ENCODE measurements at places on chromosomes 1 and 21.

GRCh38 chr1:229938551-229938950 is 128.5 kb upstream of the GALNT2 start:
- no peak for DNase-seq

DNA sequence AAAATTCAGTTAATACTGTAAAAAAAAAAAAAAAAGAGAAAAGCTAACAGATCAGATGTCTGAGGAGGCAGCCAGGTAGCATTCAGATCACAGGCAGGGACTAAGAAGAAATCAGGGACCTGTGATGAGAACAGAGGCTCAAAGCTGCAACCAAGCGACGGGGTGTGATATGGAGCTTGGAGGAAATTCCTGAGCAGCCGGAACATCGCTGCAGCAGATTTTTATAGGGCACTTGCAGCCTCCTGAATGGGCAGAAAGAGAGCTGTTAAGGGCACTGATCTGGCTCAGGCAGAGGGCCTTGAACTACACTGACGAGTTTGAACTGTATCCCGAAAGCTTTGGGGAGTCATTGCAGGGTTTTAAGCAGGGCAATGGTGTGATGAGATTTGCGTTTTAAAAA is 315.4 kb downstream of the ADGRL2 start:
- DNase-seq: no peak

DNA sequence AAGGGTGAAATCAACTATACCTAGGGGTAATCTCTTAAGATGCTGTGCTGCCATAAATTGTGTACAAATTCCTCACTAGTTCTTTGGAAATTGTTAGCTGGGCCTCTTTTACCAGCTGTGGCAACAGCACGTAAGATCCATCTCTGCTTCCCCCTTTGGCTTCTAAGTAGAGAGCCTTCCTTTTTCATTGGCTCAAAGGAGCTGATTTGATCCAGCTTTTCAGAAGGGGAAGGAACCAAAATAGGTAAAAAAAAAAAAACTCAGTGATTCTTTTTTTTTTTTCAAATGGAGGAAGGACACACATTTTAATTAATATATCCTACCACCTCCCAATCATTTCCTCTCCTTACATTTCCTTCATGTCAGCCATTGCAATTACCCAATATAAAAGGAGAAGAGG is 4.0 kb upstream of the RCAN1 start:
- no peak for DNase-seq

GRCh38 chr21:19018529-19018928 is 614.9 kb upstream of the TMPRSS15 start:
- no peak for DNase-seq

GRCh38 chr1:167594822-167595221 is 35.2 kb upstream of the RCSD1 start:
- DNase-seq: no peak

- no peak for DNase-seq
Measured at GRCh38 chr1:16151196-16151994, 4.5 kb downstream of the EPHA2 start.

DNA sequence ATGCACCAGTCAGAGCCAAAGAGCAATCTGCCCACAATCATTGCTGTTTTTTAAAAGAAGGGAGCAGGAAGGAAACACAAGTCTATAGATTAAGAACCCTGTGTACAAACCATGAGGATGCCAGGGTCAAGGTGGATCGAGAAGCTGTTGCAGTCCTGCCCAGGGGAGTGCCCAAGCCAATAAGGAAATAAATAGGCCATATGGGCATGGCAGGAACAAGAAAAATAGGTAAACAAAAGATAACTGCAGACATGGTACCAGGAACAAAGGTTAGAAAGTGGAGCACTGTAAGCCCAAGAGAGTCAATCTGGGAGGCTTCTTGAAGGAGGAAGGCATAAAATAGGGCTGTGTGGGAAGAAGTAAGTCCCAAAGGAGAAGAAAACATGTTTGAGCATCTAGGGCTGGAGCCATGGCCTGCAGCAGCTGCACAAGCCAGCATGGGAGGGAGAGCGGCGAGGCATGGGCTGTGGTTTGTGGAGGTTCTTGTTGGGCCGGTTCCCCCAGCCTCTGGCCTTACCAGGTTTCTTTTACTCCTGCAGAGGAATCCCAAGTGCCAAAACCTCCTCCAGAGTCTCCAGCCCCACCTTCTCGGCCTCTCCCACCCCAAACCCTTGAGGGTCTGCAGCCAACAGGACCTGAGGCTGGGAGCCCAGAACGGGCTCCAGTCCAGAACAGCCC is 13.6 kb downstream of the INAVA start:
- no peak for DNase-seq

DNA sequence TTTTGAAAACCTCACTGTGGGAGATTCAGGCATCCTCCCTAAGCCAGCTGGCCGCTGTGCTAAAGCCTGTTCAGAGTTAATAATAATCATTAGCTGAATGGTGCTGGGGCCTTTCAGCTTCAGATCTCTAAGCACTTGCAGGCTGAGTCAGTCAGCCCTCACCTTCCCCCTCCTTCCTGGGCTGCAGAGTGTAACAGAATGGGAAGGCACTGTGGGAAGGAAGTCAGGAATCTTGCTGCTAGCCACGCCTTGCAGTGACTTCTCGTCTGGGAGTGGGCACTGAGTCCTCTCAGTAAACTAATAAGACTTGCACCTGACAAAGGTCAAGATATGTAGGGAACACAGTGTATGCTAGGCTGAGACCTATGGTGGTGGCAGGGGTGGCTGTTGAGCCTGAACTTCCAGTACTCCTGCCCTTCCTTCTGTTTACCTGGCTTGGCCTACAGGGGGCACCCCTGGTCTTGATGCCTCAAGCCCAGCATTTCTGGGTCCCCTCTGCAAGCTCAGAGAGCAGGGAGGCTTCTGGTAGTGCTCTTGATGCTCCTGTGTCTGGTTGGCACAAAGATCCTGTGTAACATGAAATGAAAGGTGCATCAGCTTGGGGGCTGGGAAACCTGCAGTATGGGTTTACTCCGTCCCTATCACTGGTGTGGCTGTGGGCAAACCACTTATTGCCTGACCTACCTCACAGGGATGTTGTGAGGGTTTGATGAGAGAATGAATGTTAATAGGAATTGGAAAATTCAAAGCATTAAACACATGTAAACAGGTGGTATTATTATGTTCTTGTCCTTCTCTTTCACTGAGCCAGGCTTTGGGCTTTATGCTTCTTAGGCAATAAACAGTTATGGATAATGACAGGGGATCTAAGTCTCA is 6.0 kb downstream of the CYB561D1 start:
- DNase-seq: no peak

GRCh38 chr1:44521378-44522080 is 116.5 kb downstream of the RNF220 start:
- DNase-seq: no peak

GRCh38 chr1:14254251-14254650 is 344.2 kb upstream of the KAZN start:
- no peak for DNase-seq

- DNase-seq: no peak
Measured at GRCh38 chr1:192011525-192011924, 146.7 kb upstream of the RGS18 start.

GRCh38 chr1:94795434-94795833 is 24.7 kb upstream of the SLC44A3 start:
- DNase-seq: no peak

GRCh38 chr1:14182856-14183255 is 415.6 kb upstream of the KAZN start:
- no peak for DNase-seq

DNA sequence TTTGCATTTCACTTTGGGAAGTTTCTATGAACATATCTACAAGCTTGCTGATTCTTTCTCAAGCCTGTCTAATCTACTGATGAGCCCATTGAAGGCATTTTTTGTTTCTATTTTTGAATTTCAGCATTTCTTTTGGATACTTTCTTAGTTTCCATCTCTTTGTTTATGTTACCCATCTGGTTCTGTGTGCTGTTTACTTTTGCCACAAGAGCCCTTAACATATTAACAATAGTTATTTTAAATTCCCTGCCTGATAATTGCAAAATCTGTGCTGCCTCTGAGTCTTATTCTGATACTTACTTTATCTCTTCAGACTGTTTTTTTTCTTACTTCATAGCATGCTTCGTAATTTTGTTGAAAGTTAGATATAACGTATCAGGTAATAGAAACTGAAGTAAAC is 75.8 kb upstream of the ZRANB2 start:
- DNase-seq: no peak

- DNase-seq: no peak
Measured at GRCh38 chr1:26703478-26703877, 7.7 kb downstream of the ARID1A start.

GRCh38 chr1:96721053-96721415 is 550 bp upstream of the PTBP2 start:
- no peak for DNase-seq

DNA sequence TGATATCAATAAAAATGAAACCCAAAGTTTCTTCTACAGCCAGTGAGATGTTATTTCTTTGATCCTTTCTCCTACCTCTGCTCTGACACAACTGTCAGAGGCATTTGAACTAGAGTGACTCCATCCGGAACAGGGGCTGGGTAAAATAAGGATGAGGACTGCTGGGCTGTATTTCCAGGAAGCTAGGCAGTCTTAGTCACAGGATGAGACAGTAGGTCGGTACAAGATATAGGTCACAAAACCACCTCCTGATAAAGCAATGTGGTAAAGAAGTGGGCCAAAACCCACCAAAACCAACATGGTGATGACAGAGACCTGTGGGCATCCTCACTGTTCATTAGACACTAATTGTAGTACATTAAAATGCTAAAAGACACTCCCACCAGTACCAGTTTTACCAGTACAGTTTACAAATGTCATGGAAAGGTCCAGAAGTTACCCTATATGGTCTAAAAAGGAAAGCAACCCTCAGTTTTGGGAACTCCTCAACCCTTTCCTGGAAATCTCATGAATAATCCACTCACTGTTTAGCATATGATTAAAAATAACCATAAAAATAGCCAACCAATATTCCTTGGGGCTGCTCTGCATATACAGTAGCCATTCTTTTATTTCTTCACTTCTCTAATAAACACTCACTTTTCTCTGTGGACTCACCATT is 96.7 kb downstream of the GABPA start:
- DNase-seq: no peak

- DNase-seq: peak; percentile 81
Measured at GRCh38 chr1:2412773-2413494, 570 bp upstream of the PEX10 start.

DNA sequence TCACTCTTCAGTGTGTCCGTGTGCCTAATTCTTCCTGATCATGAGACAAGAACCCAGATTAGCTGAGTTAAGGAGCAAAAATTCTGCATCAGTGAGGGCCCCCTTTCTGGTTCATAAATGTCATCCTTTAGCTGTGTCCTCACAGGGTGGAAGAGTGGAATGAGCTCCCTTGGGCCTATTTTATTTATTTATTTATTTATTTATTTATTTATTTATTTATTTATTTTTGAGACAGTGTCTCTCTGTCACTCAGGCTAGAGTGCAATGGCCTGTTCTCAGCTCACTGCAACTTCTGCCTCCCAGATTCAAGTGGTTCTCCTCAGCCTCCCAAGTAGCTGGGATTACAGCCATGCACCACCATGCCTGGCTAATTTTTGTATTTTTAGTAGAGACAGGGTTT is 131.7 kb downstream of the PATJ start:
- no peak for DNase-seq

DNA sequence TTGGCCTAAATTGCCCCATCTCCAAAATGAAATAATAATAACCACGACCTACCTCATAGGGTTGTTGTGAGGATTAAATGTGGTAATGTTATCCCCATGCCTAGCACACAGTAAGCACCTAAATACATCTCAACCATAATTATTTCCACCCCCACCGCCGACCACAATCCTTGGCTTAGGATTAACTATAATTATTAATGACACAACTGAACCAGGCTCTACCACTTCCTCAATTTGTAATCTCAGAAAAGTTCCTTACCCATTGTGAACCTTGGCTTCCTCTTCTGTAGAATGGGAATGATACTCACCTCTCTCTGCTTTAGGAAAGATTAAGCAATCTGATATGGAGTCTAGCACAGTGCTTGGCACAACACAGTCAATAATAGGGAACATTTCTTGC is 44.3 kb upstream of the TACSTD2 start:
- no peak for DNase-seq

DNA sequence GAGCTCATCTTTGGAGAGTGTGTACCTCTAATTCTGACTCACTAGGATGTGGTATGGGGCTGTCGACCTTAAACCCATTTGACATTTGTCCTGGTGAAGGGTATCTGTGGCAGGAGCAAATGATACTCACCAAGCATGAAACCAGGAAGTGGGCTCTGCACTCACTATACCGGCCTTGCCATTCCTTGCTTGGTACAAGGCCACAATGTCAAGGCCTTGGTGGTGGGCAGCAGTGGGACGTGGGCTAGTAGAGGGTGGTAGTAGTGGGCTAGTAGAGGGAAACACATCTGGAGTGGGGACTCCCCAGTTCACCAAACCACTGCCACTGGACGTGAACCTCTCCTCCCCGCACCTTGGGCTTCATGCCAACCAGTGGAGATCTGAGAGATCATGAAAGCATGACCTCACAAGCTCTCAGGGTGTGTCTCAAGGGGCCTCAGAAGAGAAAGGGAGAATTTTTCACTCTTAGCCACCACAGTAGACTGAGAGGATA is 11.5 kb downstream of the TNFSF4 start:
- peak; percentile 34 for DNase-seq

DNA sequence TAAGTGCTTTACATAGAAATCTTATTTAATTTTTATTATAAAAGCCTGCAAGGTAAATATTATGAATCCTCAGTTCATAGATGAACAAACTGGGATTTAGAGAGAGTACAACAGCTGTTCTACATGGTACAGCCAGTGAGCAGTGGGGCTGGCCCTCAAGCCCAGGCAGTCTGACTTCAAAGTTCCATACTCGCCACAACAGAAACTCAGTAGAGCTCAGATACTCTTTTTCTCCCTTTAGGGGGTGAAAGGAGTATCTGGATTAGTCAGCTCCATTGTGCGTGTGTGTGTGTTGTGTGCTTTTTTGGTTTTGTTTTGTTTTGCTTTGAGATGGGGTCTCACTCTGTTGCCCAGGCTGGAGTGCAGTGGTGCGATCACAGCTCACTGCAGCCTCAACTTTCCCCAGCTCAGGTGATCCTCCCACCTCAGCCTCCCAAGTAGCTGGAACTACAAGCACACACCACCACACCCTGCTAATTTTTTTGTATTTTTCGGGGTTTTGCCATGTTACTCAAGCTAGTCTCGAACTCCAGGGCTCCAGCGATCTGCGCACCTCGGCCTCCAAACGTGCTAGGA is 378.5 kb downstream of the SMYD3 start:
- DNase-seq: peak; percentile 18

DNA sequence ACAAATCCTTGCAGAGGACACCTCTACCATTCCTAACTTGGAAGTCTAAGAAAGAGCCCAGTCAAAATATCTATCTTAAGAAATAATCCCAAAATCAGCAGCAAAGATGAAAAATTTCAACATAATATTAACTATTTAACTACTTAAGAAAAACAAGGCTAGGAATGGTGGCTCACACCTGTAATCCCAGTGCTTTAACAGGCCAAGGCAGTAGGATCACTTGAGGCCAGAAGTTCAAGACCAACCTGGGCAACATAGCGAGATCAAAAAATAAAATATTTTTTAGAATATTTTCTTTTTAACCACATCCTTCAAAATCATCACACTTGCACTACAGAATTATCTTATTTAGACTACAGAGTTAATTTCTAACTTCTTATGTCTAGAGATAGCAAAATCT is 4.9 kb downstream of the CNN3 start:
- DNase-seq: no peak

- DNase-seq: no peak
Measured at GRCh38 chr1:29969576-29969975, 733.3 kb downstream of the PTPRU start.

Data from GM13976 (cell line).